ENCODE measurements at places on chromosomes 16 and 17. TPM values are rescaled to one million over a fixed set of nuclear protein-coding genes. Genes with fewer than 3 reads are reported as not detected.

DNA sequence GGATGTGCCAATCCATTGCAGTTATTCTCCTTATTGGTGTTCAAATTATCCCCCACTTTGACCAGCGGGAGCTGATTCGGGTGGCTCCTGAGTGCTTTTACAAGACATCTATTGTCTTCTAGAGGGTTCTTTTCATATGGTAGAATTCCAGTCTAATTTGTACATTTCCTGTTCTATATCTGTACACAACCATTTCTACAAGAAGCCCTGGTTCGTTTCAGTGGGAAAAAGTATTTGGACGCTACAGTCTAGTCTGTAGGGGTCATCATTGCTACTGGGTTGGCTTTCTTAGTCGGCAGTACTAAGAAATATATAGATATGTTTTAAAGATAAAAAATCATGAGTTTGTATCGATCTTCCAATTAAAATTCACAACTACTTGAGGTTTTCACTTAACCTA, 262.6 kb downstream of the MAP2K6 start:
- no peak for DNase-seq
- H3K4me1 ChIP-seq: no peaks in the 10 kb centered on the region
- H3K27me3 ChIP-seq: no peaks in the 10 kb centered on the region
- no peak overlapping the region for H3K4me3 ChIP-seq

- no peak overlapping the region for H3K4me3 ChIP-seq
- DNase-seq: no peak
- no peak overlapping the region for H3K27ac ChIP-seq
- peaks cover 35% of the 10 kb centered on the region for H3K4me1 ChIP-seq
- H3K36me3 ChIP-seq: no peaks in the 10 kb centered on the region
Observed at GRCh38 chr17:43334738-43335402, 63.9 kb upstream of the ARL4D start.

ZPBP2 gene
- not detected for total RNA-seq

HBA1 gene
- total RNA-seq: 12.9 TPM

GRCh38 chr16:84940670-84941551, 70.4 kb downstream of the ZDHHC7 start:
- H3K27me3 ChIP-seq: no peaks in the 10 kb centered on the region
- H3K4me1 ChIP-seq: no peaks in the 10 kb centered on the region
- no peaks in the 10 kb centered on the region for H3K36me3 ChIP-seq
- no peak overlapping the region for H3K27ac ChIP-seq

USP43 gene
- total RNA-seq: 12.8 TPM

DNA sequence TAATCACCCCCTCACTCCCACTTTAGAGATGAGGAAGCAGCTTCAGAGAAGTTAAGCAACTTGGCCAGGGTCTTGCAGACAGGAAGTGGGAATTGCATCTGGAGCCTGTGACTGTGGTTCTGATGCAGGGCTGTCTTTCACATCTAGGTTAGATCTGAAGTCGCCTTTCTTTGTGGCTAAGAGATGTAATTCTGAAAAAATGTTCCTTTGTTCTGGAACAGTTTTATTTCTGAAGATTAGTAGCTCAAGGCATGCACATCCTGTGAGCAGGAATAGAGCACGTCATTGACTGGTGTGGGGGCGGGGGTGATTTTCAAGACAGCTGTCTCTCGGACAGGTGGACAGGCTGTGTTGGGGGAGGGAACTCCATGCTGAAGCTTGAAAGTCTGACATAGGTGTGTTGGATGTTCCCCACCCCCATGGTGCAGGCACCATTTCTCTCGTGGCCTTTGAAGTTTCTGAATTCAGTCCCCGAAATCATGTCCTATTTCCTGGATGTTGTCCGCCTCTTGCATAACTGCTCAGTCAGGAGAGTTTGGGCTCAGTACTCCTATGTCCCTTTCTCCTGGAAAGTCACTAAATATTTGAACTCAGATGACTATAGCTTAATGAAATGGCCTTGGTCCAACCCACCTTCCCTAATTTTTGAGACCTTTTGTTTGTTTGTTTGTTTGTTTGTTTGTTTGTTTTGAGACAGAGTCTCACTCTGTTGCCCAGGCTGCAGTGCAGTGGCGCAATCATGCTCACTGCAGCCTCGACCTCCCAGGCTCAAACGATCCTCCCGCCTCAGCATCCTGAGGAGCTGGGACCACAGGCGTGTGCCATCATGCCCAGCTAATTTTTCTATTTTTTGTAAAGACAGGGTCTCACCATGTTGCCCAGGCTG, 21.0 kb upstream of the HERPUD1 start:
- H3K36me3 ChIP-seq: no peaks in the 10 kb centered on the region
- H3K27ac ChIP-seq: peak overlapping the region; percentile 68
- peaks cover 5% of the 10 kb centered on the region for H3K4me1 ChIP-seq
- H3K4me3 ChIP-seq: no peak overlapping the region
- H3K27me3 ChIP-seq: no peaks in the 10 kb centered on the region
- no peak for DNase-seq

- H3K4me3 ChIP-seq: no peak overlapping the region
- peaks cover 80% of the 10 kb centered on the region for H3K36me3 ChIP-seq
- no peak overlapping the region for H3K27ac ChIP-seq
Observed at GRCh38 chr17:67238991-67239390, 6.0 kb downstream of the HELZ start.

DNA sequence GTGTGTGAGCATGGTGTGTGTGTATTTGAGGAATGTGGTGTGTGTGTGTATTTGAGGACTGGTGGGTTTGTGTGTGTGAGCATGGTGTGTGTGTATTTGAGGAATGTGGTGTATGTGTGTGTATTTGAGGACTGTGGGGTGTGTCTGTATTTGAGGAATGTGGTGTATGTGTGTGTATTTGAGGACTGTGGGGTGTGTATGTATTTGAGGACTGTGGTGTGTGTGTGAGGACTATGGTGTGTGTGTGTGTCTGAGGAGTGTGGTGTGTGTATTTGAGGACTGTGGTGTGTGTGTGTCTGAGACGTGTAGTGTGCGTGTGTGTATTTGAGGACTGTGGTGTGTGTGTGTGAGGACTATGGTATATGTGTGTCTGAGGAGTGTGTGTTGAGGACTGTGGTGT, 18.0 kb upstream of the CACNG1 start:
- no peak overlapping the region for H3K4me3 ChIP-seq
- H3K27me3 ChIP-seq: peaks cover 25% of the 10 kb centered on the region
- no peaks in the 10 kb centered on the region for H3K36me3 ChIP-seq

DNA sequence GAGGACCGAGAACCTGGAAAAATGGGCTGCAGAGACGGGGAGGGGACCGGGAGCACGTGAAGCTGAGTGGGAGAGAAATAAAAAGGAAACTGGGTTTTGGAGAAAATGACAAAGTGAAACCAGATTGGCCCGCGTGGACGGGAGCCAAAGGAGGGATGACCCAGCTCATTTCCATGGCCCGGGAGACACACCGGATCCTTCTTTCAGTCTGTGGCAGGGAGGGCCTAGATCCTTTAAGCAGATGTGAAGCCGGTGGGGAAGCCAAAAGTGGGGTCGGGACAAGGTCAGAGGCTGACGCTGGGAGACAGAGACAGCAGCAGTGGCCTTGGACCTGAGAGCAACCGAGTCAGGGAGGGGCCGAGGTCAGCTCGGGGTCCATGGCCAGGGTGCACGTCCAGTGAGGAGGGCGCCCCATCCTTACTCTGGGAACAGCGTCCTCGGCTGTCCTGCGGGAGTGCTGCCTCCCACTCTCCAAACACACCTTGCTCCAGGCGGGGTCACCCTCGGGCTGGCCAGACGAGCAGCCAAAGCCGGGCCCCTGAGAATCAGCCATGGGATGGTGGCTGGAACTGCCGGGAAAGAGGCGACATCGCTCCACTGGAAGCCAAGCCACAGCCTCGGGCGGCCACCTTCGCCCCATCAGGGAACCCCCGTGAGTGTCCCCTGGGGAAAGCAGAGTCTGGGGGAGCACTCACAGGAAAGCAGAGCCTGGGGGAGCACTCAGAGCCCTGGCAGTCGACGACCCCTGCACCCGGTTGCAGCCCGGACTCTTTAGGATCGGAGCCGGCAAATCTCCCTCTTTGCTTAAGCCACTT, 17.3 kb downstream of the CA5A start:
- no peaks in the 10 kb centered on the region for H3K27me3 ChIP-seq
- peak overlapping the region; percentile 21 for H3K4me3 ChIP-seq
- DNase-seq: no peak
- no peak overlapping the region for H3K27ac ChIP-seq
- no peaks in the 10 kb centered on the region for H3K36me3 ChIP-seq

- no peak for DNase-seq
- no peaks in the 10 kb centered on the region for H3K36me3 ChIP-seq
- peak overlapping the region; percentile 66 for H3K4me3 ChIP-seq
- H3K27me3 ChIP-seq: no peaks in the 10 kb centered on the region
- H3K27ac ChIP-seq: peak overlapping the region; percentile 86
Observed at GRCh38 chr16:30407804-30408534, 563 bp downstream of the ZNF771 start.

- no peak overlapping the region for H3K4me3 ChIP-seq
- no peaks in the 10 kb centered on the region for H3K27me3 ChIP-seq
- H3K4me1 ChIP-seq: no peaks in the 10 kb centered on the region
- H3K27ac ChIP-seq: peak overlapping the region; percentile 9
Observed at GRCh38 chr17:59399914-59400313, 68.5 kb downstream of the YPEL2 start.

AFMID gene
- total RNA-seq: 28.9 TPM

GRCh38 chr17:82051776-82052637, at the start of the genes GPS1 and RFNG:
Gene GPS1 (plus strand): TSS chr17:82051898. CDS start chr17:82051932, 34 bp downstream.
Gene RFNG (minus strand): TSS chr17:82051811. CDS start chr17:82051766, 45 bp downstream.
- DNase-seq: no peak
- H3K4me3 ChIP-seq: peak within 1 kb of the TSS; percentile 78

GRCh38 chr16:83906683-83907082, 7.8 kb downstream of the MLYCD start:
- no peaks in the 10 kb centered on the region for H3K4me1 ChIP-seq
- no peak for DNase-seq
- no peaks in the 10 kb centered on the region for H3K27me3 ChIP-seq
- no peak overlapping the region for H3K27ac ChIP-seq

DNA sequence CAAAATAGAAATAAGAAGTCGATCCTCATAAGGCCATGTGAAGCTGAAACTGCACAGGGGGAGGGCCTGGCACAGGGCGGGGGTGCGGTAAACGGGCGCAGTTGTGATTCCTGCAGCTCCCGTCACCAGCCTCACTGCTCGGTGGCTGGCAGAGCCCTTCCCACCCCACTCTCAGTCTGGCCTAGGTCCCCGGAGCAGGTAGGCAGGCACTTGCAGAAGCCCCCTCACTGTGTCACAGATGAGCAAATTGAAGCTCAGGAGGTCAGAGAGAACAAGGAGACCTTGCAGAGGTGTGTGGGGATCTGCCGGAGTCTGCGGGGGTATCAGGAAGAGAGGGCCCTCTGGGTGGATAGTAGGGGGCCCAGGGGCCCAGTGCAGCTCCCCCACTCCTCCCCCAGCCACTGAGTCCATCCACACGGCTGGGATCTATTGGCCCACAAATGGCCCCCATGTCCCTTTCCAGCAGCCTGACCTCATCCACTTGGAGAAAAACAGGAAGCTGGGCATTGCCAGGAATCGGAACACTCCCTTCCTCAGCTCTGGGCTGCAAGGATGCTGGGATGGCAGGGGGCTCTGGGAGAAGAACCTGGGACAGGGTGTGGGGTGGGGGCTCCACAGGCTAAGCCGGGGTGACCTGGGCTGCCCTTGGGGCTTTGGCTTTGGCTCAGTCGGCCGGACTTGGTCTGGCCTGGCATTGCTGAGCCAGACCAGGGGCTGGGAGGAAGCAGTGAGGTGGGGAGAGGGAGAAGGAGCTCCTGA, 21.4 kb upstream of the MAP3K14 start:
- peak overlapping the region; percentile 46 for H3K27ac ChIP-seq
- H3K36me3 ChIP-seq: no peaks in the 10 kb centered on the region
- DNase-seq: no peak
- H3K27me3 ChIP-seq: no peaks in the 10 kb centered on the region
- H3K4me1 ChIP-seq: peaks cover 68% of the 10 kb centered on the region

ARHGDIA gene
- total RNA-seq: 239 TPM

GLIS2 gene
- total RNA-seq: 1.7 TPM

DNA sequence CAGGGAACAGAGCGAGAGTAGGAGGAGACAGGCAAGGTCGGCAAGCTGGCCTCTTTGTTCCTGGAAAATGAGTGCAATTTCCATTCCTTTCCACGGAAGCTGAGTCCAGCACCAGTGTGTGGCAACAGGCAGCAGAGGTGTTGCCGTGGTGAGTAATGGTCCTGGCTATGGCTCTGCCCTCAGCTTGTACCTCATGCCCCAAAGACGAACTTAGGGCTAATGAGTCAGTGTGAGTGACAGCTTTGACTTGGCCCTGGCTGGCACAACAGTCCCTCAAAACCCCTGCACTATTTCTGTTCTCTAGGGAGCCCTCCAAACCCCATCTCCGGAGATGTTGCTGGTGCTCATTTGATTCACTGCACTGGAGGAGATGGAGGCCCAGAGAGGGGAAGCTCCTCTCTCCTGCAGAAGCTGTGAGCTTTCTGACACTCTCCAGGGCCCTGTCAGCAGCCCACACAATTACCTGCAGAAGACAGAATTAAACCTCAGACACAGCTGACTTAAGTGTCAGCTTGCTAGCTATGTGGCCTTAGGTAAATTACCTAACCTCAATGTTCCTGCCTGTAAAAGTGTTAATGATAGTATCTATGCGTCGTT, 129.9 kb downstream of the TMEM132E start:
- H3K36me3 ChIP-seq: no peaks in the 10 kb centered on the region
- peaks cover 43% of the 10 kb centered on the region for H3K27me3 ChIP-seq
- no peaks in the 10 kb centered on the region for H3K4me1 ChIP-seq
- H3K27ac ChIP-seq: no peak overlapping the region
- no peak overlapping the region for H3K4me3 ChIP-seq
- DNase-seq: no peak

TANGO6 gene
- 15.8 TPM for total RNA-seq

GRCh38 chr17:43521389-43521788, 24.8 kb downstream of the ETV4 start:
- no peaks in the 10 kb centered on the region for H3K27me3 ChIP-seq
- no peak for DNase-seq
- H3K4me1 ChIP-seq: no peaks in the 10 kb centered on the region

DNA sequence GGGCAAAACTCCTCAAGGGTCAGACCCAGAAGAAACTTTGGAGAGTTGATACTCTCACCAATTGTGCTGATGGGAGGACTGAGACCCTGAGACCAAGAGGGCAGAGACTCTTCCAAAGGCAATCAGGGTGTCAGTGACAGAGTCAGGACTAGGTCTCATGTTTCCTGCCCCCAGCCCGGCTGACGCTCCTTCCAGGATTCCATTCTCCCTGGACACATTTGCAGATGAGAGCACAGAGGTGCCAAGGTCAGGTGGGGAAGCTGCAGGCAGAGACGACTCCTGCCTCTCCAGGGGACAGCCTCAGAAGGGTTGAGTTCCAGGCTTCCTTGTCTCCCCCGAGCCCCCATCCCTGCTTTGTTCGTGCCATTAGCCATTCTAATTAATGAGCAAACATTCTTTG, 174.1 kb downstream of the WSCD1 start:
- H3K4me1 ChIP-seq: no peaks in the 10 kb centered on the region
- no peak overlapping the region for H3K4me3 ChIP-seq
- no peak for DNase-seq
- H3K36me3 ChIP-seq: no peaks in the 10 kb centered on the region
- H3K27me3 ChIP-seq: no peaks in the 10 kb centered on the region

- peaks cover 10% of the 10 kb centered on the region for H3K36me3 ChIP-seq
- no peak overlapping the region for H3K4me3 ChIP-seq
- H3K4me1 ChIP-seq: no peaks in the 10 kb centered on the region
- no peak for DNase-seq
- H3K27ac ChIP-seq: no peak overlapping the region
- no peaks in the 10 kb centered on the region for H3K27me3 ChIP-seq
Observed at GRCh38 chr17:35127751-35128514, 6.5 kb downstream of the FNDC8 start.

Data from esophagus squamous epithelium (tissue), 5 donors.